ENCODE measurements at places on chromosomes 1 and 21. TPM values are rescaled to one million over a fixed set of nuclear protein-coding genes. Genes with fewer than 3 reads are reported as not detected.

Gene PCP4L1
- 4.6 TPM for total RNA-seq

DNA sequence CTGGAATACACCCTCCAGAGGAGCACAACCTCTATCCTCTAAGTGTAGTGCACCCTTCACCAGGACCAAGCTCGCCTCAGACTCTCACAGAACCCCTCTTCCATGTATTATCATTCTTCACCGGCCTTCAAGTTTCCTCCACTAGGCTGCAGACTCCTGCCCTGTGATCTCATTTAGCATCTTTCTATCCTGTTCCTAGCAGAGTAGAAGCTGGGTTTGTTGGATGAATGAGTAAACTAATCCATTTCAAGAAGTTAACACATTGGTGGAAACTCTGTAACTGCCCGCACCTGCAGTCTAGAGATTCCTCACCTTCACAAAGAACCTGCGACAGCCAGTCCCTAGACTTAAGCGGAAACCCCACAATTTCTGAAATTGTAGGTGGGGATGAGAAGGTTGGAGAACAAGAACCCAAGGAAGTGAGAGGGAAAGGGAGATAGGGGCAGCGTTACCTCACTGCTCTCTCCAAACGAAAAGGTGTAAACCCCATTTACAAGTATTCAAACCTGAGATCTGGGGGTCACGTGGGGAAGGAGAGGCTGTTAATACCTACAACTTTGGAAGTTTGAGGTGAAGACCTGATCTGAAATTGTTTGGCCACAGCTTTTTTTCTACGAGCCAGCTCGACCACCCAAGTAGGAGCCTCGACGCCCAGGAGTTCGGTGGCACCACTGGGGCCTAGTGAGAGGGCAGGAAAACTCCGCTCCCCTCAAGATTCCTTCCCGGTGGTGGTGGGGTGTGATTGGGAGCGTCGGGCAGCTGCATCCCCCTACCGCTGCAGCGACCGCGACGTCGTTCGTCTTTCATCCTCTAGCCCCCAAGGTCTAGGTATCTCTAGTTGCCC lies 1.2 kb downstream of the PTPN14 start:
- no peak for DNase-seq

Gene SEMA6C
- 6.9 TPM for total RNA-seq

Gene MTARC2
- 11.8 TPM for total RNA-seq

Gene LCE6A
- not detected for total RNA-seq

DNA sequence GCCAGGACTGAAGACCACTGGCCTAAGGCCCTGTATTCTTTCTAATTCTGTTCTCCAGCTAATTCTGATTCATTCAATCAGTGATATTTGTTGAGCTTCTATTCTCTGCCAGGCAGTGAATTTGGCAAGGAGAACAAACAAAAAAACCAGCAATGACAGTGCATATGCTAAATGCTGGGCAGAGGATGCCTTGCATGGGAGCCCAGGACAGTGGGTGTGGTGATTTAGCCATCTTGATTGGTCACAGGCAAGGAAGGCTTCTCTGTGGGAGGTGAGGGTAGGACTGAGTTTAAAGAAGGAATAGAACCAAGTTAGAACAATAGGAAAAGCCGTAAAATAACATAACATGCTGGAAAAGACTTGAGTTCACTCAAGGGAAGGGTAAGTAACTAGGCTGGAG lies 9.2 kb upstream of the CPT2 start:
- DNase-seq = no peak
